ENCODE measurements at places on chromosomes 4 and X.

DNA sequence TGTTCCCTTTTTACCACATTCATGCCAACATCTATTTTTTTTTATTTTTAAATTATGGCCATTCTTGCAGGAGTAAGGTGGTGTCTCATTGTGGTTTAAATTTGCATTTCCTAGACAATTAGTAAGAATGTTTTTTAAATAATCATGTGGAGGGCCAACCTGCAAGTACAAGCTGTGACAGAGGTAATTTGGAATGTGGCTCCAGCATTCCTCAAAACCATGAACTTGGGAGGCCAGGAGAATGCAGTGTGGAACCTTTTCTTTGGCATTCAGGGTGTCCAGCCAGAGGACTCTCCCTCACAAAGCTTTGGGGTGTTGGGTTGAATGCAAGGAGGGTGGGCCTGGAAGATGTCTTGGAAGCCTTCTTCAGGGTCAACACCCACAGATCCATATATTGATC, 7.3 kb upstream of the TMEM185A start:
- no peak for DNase-seq

DNA sequence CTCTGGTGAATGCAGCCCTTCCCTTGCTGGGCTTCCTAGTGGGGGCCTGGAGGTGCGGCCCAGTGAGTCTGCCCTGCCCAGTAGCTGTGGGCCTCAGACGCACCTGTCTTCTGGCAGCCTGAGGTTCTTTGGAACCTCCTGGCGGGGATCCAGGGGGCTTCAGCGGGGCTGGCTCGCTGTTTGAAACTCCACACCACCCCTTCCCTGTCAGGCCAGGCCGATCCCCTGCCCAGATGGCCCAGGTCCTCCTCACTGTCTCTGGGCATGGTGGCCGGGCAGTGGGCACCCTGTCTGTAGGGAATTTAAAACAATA, 10.7 kb upstream of the NKX1-1 start:
- peak; percentile 58 for DNase-seq

- DNase-seq, result no peak
These were observed 35.2 kb downstream of the ALPK1 start for GRCh38 chr4:112332398-112332797.

DNA sequence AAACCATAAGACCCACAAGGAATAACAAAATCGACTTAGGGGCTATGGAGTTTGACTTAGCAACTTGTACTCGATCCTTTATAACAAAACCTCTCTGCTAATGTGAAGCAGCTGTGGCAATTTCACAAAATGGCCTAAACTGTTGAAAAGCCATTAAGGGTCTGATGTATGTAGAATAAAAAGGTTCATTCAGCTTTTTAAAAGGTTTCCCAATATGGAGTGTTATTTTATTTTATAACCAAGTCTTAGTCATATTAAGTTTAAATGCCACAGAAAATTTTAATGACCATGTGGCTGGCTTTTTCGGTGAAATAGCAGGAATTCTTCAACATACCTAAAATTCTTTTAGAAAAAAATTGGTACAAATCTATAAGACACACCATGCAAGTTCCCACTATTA, 291.8 kb upstream of the HAND2 start:
- DNase-seq, result no peak

DNA sequence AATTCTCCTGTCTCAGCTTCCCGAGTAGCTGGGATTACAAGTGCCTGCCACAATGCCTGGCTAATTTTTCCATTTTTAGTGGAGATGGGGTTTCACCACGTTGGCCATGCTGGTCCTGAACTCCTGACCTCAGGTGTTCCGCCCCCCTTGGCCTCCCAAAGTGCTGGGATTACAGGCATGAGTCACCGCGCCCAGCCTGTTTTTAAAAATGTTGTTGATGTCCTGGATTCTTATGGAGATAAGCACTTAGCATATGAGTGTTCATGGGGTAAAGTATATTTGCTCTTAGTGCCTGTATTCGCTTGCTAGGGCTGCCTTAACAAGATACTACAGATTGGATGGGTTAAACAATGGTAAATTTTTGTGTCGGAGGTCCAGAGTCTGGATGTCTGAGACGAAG, 91.7 kb downstream of the CEP44 start:
- DNase-seq, result no peak

GRCh38 chr4:62771983-62772557, 1571.9 kb downstream of the ADGRL3 start:
- DNase-seq, result no peak
